Natural killer cell (primary cell): ENCODE measurements at places on chromosomes 4 and X. TPM values are rescaled to one million over a fixed set of nuclear protein-coding genes. Genes with fewer than 3 reads are reported as not detected.

The ZRSR2 gene
- 21.7 TPM for total RNA-seq

The CLCN3 gene
- total RNA-seq, result 21.0 TPM

The SOX3 gene
- not detected for total RNA-seq

The INPP4B gene
- 4.5 TPM for total RNA-seq

The HMGN5 gene
- 1.3 TPM for total RNA-seq

The HTRA3 gene
- total RNA-seq, result not detected

The SCRG1 gene
- total RNA-seq, result not detected

The UGT2B17 gene
- total RNA-seq, result not detected

The SULT1E1 gene
- not detected for total RNA-seq

The NDNF gene
- not detected for total RNA-seq

The NAP1L2 gene
- 3.1 TPM for total RNA-seq

The F11 gene
- 1.1 TPM for total RNA-seq

The NUDT11 gene
- 2.8 TPM for total RNA-seq
